ENCODE measurements at places on chromosomes 4 and X.
A peak's percentile ranks its signal among the peaks of the same experiment; 100 is the strongest.

- DNase-seq: no peak
Measured at GRCh38 chr4:153852501-153852900, 63.6 kb upstream of the SFRP2 start.

DNA sequence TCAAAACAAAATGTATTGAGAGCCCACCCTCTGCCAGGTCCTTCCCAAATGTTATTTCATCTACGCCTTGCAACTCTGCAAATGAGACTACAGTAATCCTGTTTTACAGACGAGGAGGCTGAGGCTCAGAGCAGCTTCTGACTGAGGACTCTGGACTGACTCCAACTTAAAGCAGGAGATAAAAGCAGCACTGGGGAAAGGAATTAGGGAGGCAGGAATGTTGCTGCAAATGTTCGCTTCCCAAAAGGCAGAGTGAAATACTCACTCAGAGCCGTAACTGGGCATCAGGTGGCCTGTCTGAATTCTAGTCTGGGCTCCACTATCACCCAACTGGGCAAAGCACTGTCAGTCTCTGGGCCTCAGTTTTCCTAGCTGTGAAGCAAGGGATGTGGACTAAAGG lies 94.7 kb upstream of the SRD5A3 start:
- no peak for DNase-seq

DNA sequence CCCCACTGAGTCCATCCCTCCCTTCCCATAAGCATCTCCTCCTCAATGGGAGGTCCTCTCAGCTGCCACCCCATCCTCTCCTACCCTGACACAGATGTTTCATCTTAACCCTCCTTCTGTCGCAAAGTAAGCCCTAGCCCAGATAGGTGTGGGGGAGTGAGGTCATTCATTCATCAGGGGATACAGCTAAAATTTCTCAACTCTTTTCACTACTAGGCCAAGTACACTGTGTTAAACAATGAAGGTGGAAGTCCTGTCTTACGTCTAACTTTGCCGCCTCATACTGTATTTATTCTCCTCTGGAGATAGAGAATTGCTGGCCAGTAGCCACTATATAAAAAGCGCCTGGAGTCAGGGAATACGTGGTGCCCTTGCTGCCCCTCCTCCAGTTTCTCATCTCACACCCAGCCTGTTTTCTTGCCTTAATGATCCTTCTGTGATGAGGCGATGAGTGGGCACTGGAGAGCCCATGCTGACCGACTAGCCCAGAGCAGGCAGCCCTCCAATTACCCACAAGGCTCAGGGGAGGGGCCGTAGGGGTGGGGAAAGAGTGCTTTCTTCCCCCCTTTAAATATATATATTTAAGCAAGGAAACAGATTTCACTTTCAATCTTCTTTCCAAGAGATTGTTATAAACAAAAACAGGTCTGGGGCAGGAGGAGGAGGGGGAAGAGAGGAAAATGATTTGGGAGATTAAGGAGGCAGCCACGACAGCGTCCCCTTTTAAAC lies 149.5 kb downstream of the PJA1 start:
- DNase-seq: no peak

- DNase-seq: no peak
Measured at GRCh38 chr4:101306225-101306624, 41.1 kb downstream of the PPP3CA start.

GRCh38 chr4:41538887-41539498 lies 1.0 kb downstream of the LIMCH1 start:
- DNase-seq: no peak

- DNase-seq: no peak
Measured at GRCh38 chr4:52711834-52712250, 39.4 kb downstream of the ERVMER34-1 start.

DNA sequence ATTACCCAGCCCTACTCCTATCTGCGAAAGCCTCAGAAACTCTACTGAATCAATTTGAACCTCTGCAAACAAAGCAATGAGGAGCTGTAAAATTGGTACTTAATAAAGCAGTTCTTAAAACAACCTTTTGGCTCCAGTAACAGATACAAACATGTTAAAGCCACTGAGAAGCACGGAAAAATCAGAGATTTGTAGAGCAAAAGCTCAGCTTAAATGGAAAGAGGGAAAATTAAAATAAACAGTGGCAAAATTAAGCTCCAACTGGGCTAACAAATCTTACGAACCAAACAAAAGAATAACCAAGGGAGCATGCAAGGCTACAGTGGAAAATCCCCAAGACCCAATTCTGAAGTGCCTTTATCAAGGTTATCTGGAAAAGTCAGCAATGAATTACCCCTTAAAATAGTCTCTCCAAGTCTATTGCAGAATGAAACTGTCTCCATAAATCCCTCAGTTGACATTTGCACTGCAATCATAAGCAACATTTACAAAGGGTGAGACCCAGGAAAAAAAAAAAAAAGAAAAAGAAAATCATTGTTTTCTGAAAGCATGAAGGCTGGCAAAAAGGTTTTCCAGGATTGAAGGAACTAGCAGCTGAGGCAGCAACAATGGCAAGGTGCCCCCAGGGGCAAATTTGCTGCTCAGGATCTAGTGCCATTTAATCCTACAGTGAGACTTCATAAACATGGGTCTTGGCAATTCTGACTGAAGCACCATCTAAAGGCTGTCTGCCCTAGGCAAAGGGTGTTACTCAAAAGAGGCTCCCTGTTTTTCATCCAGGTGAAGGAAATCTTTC lies 40.1 kb downstream of the USP46 start:
- DNase-seq: no peak

DNA sequence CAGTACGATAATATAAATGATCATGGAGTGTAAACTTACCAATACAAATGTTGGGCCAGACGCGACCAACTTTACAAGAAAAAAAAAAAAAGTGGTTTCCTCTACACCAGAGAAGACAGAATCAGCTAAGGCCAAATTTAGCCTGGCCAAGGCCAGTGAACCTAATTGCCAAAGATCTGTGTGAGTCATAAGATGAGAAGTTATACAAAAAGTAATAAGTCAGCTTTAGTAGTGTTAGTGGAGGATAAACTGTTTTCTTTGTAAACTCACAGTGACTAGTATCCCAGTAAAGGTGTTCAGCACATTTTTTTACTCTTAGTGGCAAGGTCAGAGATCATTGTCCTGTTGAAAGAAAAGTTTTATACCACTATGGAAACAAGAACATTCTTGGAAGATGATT lies 531.4 kb upstream of the TECRL start:
- no peak for DNase-seq

- no peak for DNase-seq
Measured at GRCh38 chrX:17967888-17968287, 106.8 kb upstream of the RAI2 start.

- peak; percentile 15 for DNase-seq
Measured at GRCh38 chr4:73730292-73730691, 10.1 kb upstream of the CXCL8 start.

Data from HFF-Myc (cell line).